ENCODE measurements at places on chromosomes 11 and 22.
A peak's percentile ranks its signal among the peaks of the same experiment; 100 is the strongest.

- DNase-seq: peak; percentile 97
Observed at GRCh38 chr22:27212617-27213177, 555.3 kb downstream of the MIAT start.

GRCh38 chr11:74543991-74544390 lies 48.4 kb upstream of the POLD3 start:
- no peak for DNase-seq

- DNase-seq: no peak
Observed at GRCh38 chr11:16817351-16817750, 78.9 kb downstream of the C11orf58 start.

DNA sequence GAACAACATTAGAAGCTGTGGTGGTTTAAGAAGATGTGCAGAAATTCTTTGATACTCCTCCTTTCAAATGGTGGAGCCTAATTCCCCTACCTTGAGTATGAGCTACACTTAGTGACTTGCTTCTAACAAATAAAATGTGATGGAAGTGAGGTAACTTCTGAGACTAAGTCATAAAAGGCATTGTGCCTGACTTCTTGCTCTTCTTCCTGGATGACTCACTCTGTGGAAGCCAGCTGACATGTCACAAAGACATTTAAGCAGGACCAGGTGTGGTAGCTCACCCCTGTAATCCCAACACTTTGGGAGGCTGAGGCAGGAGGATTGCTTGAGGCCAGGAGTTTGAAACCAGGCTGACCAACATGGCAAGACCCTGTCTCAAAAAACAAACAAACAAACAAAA lies 3.9 kb upstream of the PLA2G3 start:
- DNase-seq: peak; percentile 55

DNA sequence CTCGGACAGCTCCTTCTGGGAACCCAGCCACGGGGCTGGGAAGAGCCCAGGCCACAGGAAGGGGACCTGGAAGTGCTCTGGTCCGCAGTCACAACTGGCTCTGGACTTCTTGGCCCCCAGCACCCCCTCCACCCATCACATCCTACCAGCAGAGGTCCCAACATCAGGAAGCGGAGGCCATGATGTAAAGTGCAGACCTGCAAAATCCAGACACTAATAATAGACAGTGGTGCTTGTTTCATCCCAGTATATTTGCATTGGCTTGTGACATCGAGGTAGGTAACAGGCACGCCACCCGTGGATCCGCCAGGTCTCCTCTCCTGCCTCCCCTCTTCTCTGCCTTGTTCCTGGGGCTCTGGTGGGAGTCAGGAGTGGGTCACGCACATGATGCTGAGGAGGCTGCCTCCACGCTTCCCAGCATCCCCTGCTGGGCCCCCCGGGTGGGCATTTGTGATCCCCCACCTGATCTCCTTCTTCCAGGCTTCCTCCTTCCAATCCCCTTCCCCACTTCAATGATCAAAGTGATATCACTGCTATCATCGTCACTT lies 1454.0 kb downstream of the BRD1 start:
- no peak for DNase-seq

GRCh38 chr11:2666401-2666741 lies 33.4 kb downstream of the KCNQ1OT1 start:
- DNase-seq: no peak

DNA sequence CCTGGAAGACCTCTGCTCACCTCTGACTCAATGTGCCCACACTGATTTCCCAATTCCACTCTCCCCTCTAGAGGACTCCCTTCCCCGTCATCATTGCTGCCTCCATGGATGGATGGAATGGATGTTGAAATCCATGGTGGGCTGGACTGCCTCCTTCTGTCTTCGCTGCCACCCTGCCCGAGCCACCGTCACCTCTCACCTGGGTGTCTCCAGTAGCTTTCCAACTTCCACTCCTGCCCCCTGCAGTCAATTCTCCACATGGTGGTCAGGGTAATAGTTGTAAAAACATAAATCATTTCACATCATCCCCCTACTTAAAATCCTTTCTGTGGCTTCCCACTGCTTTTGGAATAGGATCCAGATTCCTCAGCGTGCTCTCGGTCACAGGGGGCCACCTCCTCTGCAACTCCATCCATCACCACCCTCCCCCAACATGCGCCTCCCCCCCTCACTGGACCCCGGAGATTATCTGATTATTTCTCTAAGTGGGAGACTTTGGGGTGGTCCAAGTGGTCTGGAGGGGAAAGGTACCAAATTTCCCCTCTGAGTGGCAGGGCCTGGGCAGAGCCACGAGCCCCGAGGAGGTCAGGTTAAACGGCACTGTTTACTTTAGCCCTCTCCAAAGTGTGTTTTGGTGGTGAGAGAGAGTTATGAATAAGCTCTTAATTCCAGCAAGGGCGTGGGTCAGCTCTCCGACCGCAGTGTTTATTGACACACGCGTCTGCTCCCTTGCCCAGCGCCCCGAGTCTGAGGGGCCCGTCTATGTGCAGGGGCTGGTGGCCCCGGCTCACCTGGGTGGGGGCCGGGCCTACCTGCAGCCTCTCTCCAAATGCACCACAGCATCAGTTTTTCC lies 313.7 kb downstream of the MN1 start:
- peak; percentile 57 for DNase-seq

DNA sequence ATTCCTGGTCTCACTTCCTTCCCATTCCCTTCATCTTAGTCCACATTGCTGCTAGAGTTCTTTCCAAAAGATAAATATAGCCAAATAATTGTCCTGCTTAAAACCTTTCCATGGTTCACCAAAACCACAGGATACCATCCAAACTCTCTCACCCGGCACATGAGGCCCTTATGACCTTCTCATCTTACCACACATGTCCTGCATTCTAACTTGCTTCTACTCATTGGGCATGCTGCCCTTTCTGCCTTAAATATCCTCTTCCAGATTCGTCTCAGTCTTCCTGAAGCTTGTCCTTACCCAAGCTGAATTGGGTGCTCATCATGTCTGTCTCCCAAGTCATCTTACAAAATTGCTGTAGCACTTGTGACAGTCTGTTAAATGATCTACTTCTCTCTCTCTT lies 114.9 kb downstream of the MPPED2 start:
- DNase-seq: no peak

DNA sequence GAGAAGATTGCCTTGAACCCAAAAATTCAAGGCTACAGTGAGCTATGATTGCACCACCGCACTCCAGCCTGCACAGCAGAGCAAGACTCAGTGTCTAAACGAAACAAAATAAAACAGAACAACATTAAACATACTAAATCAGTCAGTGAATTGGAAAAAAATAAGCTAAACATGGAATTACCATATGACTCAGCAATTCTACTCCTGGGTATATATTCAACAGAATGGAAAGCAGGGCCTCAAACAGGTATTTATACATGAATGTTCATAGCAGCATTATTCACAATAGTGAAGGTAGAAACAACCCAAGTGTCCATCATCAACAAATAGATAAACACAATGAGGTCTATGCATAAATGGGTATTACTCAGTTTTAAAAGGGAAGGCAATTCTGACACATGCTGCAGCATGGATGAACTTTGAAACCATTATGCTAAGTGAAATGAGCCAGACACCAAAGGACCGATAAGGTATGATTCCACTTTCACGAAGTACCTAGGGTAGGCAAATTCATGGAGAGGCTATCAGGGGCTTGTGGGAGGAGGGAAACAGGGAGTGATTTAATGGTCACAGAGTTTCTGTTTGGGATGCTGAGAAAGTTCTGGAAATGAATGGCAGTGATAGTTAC lies 15.5 kb downstream of the NTM start:
- DNase-seq: no peak

GRCh38 chr11:111026241-111026640 lies 219.3 kb upstream of the POU2AF2 start:
- DNase-seq: no peak

GRCh38 chr11:108679045-108679444 lies 14.2 kb downstream of the DDX10 start:
- DNase-seq: no peak

DNA sequence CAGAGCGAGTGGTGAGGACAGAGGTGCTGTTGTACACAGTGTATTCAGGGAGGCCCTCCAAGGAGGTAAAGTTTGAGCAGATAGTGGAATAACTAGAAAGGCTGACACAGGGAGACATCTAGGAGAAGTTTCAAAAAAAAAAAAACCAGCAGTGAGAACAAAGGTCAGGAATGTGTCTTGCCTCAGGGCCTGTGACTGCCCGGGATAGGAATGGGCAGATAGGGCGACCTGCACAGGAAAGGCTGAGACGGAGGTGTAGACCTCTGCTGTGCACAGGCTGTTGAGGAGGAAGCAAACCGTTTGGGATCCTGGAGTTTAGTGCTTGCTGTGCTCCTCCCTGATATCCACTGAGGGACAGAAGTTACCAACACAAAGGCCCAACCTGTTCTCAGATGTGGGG lies 406.5 kb upstream of the B3GAT1 start:
- no peak for DNase-seq

DNA sequence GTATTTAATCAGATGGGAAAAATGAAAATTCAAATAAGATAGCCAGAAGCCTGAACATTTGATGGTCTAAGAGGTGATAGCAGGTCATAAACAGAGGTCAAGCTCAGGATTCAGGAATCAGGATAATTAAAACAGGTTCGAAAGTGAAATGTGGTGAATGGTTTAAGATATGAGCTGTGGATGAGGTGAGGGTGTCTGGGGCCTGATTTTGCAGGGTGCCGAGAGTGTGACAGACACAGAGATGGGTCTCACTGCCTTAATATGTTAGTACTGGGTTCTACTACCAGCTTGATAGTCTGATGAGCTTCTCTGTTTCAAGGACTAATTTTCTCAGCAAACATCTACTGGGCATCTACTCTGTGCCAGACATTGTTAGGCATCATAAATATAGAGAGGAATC lies 19.9 kb upstream of the EMSY start:
- DNase-seq: no peak

DNA sequence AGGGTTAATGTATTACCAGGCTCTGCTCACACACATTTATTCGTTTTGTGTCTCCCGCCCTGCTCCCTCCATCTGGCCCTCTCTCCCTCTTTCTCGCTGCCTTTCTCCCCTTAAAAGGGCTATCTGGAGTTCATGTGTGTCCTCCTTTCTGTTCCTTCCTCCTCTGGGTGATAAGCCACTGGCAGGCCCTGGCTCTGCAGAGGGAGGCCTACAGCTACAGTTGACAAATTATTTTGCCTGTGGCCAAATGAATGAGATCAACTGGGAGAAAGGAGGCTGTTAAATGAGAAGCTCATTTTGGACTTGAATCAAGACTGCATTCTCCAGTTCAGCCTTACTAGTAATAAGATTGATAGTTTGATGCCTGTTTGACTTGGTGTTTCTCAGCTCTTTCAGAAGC lies 17.5 kb upstream of the OPCML start:
- no peak for DNase-seq

- no peak for DNase-seq
Observed at GRCh38 chr11:61121917-61122316, 19.6 kb downstream of the CD5 start.

DNA sequence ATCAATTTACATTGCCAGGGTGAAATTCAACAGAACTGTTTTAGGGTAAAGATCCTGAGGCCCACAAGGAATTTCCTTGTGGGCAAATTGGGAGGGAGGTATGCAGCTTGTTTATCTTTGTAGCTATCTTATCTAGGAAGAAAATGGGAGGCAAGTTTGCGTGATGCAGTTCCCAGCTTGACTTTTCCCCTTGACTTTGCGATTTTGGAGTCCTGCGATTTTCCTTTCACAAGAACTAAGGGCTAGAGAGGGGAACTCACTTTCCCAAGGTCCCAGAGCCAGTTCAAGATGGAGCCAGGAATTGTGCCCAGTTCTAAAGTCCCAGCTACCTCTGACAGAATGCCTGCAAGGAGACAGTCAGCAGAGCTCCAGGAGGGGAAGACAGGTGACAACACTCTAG lies 30.7 kb downstream of the RIBC2 start:
- DNase-seq: peak; percentile 56

DNA sequence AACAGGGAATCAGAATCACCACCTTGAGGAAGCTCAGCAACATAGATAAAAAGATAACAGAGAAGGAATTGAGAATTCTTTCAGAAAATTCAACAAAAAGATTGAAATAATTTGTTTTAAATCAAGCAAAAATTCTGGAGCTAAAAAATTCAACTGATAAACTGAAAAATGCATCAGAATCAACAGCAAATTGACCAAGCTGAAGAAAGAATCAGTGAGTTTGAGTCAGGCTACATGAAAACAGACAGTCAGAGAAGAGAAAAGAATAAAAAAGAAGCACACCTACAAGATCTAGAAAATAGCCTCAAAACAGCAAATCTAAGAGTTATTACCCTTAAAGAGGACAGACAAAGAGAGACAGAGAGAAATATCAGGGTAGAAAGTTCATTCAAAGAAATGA lies 28.8 kb downstream of the BTG4 start:
- no peak for DNase-seq

DNA sequence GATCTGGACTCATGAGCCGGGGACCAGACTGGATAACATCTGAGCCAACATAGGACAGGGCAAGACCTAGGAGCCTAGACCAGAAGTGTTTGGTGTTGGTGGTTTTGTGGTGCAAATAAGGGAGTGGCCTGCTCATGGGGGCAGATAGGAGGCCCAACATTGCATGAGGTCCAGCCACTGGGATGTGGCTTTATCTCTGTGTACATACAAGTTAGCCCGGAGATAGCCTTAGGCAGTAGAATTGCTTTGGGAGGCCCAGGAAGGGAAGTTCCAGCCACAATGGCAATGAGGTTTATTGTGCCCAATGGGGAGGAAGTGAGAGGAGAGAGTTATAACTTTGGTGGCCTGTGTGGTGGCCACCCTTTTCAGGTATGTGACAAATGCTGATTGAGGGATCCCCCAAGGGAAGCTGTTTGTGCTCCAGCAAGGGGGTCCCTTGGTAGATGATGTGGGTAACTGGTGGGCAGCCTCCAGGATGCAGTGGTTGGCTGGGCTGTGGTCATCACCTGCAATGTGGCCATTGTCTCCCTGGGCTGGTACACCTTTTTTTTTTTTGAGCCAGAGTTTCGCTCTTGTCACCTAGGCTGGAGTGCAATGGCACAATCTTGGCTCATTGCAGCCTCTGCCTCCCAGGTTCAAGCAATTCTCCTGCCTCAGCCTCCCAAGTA lies 6.4 kb downstream of the LMO2 start:
- DNase-seq: no peak

DNA sequence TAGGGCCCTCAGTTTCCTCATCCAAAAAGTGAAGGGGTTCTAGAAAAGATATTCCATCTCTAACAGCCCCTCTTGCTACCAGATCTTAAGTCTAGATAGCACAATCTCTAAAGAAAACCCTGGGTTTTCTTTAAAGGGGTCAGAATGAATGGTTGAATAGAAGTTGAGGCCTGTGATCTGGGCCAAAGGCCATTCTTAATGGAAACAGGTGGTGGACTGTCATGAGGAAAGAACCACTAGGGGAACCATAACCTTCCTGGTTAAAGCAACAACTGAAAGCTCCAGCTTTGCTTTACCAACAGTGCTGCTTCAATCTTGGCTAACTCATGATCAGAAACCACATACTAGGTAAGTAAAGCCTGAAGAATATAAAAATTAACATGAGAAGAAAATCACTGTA lies 1.8 kb downstream of the CELF1 start:
- DNase-seq: peak; percentile 34

GRCh38 chr11:12291313-12291712 lies 86.1 kb upstream of the PARVA start:
- DNase-seq: no peak

GRCh38 chr11:15720460-15720859 lies 605.7 kb downstream of the INSC start:
- peak; percentile 28 for DNase-seq

DNA sequence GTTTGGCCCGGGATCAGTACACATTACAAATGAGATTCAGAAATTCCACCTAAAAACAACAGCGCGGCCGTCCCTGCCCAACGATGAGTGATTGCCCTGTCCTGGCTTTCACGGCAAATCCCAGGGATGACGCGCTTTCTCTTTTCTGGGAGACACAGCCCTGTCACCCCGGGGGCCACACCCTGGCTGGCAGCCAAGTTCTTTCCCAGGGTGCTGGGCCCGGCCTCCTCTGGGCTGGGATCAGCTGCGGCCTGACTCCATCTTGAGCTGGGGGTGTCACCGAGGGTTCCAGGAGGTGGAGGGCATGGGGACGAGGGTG lies 82.7 kb downstream of the FBLN1 start:
- peak; percentile 72 for DNase-seq

Data from EH (cell line).